ENCODE measurements at places on chromosomes 4 and X.

GRCh38 chrX:125198546-125198945 is 121.1 kb upstream of the TEX13C start:
- no peak for DNase-seq

- DNase-seq, result peak; percentile 20
Observed at GRCh38 chr4:61309616-61310015, 109.5 kb downstream of the ADGRL3 start.

GRCh38 chr4:106607558-106607957 is 239.0 kb upstream of the GIMD1 start:
- DNase-seq, result no peak

GRCh38 chrX:53606456-53606855 is 80.1 kb downstream of the HUWE1 start:
- DNase-seq, result no peak

DNA sequence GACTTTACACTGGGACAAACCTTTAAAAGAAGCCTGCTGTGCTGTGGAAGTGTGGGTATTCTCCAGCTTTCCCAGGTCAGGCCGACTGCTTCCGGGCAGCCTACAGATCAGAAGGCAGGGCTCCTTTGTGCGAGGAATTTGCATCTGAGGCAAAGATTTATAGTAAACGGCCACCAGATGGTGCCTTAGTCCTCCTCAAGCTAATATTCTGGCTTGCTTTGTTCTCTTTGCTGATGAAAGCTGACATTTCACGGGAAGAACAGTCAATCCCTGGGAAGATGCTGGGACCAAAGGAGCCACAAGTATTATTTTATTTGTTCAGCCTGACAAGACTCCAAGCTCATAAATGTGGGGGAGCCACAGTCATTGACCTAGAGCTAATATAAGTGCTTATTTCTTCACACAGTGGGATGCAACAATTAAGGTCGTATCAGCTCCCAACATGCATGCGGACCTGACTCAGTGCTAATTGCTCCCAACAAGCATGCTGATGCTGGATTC is 120.7 kb upstream of the TRIM2 start:
- DNase-seq, result peak; percentile 60

- DNase-seq, result no peak
Observed at GRCh38 chrX:118049713-118050112, 66.9 kb downstream of the KLHL13 start.

GRCh38 chrX:133497356-133497755 is 82.1 kb upstream of the GPC4 start:
- DNase-seq, result no peak

GRCh38 chr4:147090486-147090885 is 144.8 kb upstream of the TTC29 start:
- DNase-seq, result no peak

GRCh38 chr4:101114936-101115372 is 232.4 kb downstream of the PPP3CA start:
- peak; percentile 79 for DNase-seq

DNA sequence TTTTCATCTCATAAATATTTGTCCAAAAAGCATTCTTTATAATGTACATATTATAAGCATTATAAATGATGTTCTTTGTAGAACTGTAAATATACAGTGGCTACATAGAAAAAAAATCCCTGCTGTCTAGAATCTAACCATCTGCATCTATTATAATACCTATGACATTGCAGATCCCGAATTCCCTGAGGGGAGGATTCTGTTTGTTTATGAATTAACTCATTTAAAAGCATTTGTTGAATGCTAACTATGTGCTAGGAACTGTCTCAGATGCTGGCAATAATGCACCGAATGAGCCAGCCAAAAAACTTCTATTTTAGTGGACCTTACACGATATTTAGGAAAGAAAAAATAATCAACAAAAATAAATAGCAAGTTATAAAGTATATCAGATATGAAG is 189.6 kb downstream of the PACRGL start:
- no peak for DNase-seq

- peak; percentile 26 for DNase-seq
Observed at GRCh38 chr4:60605646-60606354, 594.3 kb upstream of the ADGRL3 start.

DNA sequence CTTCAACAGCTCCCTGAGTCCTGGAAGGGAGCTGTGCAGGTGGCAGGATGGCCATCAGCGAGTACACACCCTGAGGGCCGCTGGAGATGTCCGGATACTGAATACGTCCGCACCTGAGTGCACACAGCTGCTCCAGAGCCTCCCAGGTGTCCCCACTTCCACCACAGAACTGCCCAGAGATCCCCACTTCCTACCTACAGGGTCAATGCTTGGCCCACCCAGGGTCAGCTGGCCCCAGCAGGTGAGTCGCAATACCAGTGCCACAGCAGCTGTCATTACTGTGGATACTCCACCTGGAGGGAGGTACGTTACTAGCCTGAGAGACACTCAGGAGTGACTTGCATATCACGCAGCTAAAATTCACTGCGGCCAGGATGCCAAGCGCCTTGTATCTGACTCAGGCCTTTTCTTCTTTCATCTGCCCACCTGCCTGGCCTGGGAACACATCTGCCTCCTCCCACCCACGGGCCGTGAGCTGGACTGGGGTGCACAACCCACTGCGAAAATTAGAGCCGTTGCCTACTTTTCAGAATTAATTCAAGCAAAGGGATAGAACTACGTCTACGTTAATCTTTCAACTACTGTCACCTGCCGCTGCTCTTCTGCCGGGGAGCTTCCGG is 9.4 kb downstream of the C4orf50 start:
- DNase-seq, result no peak

DNA sequence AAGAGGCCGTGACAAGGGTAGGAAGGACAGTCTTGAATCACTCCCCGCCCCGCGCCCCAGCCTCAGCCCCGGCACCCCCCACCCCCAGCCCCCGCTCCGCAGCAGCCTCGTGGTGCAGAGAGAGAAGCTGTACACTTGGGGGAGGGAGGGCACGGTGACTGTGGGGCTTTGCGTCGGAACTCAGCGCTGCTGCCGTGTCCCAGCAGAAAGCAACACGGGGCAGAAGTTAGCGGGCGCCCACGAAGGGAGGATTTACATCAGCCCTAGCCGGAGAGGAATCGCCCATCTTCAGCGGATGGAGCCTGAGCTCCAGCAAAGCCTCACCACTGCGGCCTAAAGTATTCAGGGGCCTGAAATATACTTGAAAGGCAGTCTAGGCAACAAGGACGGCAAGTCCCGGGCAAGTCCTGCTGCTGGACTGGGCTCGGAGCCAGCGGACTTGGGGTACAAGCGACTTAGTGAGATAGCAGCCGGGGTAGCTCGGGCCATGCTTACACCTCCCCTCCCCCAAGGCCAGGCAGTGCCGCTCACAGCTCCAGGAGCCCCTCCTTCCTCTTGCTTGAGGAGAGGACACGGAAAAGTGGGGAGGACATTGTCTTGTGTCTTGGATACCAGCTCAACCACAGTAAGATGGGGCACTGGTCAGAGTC is 18.5 kb upstream of the OPN1LW start:
- no peak for DNase-seq

DNA sequence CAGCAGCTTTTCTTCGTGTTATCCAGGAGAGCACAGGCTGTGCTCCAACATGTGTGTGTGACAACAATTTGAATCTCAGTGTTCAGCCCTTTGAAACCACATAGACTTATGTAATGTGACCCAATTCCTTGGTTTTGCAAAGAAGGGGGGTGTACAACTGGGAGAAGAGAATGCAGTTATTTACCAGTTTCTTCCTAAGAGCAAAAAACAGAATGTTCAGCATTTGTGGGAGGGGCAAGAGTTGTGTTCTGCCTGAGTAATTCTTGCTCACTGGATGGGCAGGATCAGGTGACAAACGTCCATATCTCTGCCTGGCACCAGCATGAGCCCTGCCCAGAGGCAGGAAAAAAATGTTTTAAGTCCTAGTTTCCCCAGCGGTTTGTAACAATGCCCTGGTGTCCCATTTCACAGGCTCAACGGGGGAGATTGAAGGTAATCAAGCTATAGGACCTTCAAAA is 72.0 kb downstream of the PRPS1 start:
- peak; percentile 18 for DNase-seq

DNA sequence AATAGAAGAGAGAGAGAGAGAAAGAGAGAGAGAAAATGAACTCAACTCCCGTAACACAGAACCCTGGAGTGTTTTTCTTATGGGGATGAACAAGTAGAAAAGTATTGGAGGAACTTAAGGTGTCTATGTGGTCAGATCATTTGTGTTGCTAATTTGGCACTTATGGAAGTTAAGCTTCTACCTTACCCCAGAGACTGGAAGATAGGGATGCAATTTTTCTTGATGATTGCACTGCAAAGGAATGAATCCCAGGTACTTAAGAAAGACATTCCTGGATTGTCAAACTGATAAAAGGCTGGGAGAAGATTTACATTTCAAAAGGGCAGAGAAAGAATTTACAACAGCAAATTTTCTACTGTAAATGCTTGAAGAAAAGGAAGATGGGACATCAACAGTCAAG is 57.2 kb downstream of the MAP9 start:
- DNase-seq, result no peak

DNA sequence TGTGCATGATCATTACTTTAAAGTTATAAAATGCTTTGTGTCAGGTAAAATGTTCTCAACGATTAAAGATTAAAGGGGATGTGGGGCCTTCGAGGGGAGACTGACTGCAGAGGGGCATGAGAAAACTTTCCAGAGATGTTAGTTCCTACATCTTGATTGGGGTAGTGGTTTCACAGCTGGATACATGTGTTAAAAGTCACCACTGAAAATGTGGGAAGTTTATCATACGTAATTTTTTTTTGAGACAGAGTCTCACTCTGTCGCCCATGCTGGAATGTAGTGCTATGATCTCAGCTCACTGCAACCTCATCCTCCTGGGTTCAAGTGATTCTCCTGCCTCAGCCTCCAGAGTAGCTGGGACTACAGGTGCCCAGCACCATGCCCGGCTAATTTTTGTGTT is 79.5 kb downstream of the RBM47 start:
- DNase-seq, result no peak

GRCh38 chrX:1481636-1482529 is 29.2 kb upstream of the ASMTL start:
- DNase-seq, result peak; percentile 51

- DNase-seq, result no peak
Observed at GRCh38 chr4:2634014-2634413, 97.6 kb downstream of the FAM193A start.

DNA sequence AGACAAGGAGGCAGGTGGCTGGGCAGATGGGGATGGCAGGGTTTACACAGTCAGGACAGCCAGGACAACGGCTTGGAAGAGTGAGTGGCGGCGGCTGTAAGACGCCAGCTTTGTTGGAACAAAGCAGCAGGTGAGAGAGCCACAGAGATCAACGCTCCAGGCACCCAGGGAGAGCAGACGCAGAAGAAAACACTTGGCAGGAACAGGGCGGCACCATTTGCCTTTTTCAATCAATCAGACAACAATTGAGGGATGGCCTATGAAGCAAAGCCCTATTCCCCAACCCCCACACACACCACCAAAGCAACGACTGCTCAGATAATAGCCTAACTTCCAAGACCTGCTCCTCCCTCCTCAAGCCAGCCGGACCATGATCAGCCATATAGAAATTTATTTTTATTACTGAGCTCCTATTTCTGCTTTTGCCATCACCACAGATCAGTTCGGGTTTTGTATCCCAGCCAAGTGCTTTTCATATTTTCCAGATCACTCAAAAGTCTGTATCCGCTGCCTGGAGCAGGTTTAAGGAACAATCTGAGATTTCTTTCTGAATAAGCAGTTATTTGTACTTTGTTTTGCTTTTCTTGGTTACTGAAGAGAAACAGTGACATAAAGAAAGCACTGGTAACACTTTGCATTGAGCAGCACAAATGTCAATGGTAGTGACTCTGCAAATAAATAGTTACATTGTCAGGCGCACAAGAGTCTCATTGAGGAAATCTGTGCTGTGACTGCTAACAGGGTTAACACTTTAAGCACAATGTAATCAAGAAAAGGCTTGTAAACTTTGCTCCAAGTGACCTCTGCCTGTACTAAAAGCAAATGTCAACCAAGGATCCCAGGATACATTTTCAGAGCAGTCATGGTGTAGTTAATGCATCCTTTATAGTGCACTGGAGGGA is 81.8 kb upstream of the RBPJ start:
- peak; percentile 59 for DNase-seq

- no peak for DNase-seq
Observed at GRCh38 chrX:1480082-1480785, 27.5 kb upstream of the ASMTL start.

- DNase-seq, result peak; percentile 92
Observed at GRCh38 chr4:113435893-113436292, 325.6 kb downstream of the CAMK2D start.

DNA sequence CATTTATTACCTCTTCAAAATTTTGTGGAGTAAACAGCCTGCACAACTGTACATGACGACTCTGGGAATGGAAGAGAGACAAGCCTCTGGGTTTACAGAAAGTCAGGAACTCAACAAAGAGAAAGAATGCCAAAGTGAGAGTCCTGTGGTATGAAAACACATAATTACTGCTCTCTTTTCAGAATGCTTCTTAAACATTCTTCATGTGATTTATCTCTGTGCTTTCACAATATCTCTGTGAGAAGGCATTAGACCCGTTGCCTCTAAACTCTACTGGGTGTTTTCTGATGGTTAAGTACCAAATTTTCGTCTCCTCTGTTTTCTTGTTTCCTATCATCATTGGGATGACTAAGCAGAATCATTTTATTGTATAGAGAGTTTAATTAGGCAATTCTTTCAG is 966.6 kb upstream of the SLIT2 start:
- DNase-seq, result no peak

- DNase-seq, result no peak
Observed at GRCh38 chr4:155787113-155787710, 28.4 kb downstream of the GUCY1B1 start.

DNA sequence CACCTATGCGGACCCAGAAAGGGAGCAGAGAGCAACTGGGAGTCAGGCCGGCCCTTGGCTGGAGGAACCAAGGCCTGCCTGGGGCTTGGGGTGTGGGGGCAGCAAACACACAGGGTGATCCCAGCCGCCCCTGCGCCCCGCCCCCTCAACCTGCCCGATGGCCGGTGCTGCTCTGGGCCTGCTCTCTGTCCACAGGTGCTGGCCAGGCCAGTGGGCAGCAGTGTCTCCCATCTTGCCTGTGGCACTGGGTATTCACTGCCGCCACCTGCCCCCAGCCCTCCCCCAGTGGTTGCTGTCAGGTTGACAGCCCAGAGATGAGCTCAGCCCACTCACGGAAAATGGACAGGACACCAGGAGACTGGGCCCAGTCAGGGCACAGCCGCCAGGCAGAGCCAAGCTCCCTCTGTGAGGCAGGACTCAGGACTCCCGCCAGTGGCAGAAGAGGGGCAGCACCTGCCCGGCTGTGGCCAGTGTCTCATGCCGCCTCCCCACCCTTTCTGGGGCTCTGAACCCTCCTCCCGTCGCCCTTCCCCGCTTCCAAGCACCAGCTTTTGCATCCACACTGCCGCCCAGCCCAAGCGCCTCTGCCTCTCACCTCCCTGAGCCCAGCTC is 4.7 kb downstream of the NKX1-1 start:
- DNase-seq, result no peak

DNA sequence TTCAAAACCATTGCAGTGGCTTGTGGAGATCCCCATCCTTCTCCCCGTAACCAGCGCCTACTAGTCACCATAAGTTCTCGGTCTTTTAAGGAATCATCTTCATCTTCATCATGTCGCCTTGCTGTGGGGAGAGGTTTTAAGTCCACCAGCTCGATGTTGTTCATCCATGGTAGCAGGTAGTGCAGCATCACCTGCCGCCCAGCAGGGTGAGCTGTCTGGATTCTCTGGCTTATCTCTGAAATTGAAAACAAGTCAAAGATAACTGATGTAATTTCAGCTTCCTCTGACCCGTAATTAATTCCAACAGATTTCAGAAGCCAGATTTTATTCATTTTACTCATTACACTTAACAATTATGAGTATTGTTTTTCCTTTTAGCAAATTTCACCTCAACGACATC is 67.4 kb downstream of the ZAR1 start:
- no peak for DNase-seq
